ENCODE measurements at places on chromosomes 7 and 10.
A peak's percentile ranks its signal among the peaks of the same experiment; 100 is the strongest.

GRCh38 chr7:127892488-127893314 lies 138.5 kb downstream of the LRRC4 start:
- no peak for DNase-seq

DNA sequence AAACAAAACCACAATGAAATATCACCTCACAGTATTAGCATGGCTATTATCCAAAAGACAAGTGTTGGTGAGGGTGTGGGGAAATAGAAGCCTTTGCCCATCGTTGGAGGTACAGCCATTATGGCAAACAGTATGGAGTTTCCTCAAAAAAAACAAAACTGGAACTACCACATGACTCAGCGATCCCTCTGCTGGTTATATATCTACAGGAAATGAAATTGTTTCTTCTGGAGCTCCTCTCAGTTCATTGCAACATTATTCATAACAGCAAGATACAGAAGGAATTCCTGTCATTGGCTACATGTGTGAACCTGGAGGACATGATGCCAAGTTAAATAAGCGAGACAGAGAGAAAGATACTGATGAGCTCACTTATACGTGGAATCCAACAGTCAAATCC lies 2.4 kb upstream of the UBE3C start:
- no peak for DNase-seq

DNA sequence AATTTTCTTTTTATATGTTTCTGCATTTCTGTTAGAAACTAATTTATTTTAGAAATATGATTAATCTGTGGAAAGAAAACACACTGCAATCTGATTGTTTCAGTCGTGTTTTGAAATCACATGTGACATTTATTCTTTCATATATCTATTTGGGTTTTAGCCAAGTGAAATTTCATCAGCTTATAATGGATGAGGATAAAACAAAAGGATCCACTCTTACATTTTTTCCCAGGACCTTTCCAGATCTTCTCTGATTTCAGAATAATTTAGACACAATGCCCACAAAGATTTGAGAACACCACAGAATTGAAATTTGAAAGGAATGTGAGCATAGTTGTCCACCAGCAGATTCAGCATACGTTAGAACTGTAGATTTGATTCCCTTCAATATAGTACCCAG lies 29.1 kb downstream of the CBLL1 start:
- no peak for DNase-seq

GRCh38 chr10:11175823-11176243 lies 158.2 kb downstream of the CELF2 start:
- no peak for DNase-seq

DNA sequence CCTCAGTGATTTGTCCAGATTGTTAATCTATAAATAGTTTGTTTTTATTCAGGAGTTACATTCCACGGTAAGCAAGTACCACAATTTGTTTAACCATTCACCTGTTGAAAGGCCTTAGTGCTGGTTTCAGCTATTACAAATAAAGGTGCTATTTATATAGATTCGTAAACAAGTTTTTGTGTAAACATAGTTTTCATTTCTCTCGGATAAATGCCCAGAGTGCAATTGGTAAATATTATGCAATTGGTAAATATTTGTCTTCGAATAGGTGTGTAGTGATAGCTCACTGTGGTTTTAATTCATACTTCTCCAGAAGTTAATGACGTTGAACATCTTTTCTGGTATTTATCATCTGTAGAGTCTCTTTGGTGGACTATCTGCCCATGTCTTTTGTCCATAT lies 76.4 kb upstream of the RSU1 start:
- DNase-seq: no peak

GRCh38 chr7:30232391-30232790 lies 52.0 kb upstream of the ZNRF2 start:
- no peak for DNase-seq

GRCh38 chr7:39816462-39817060 lies 133.5 kb upstream of the CDK13 start:
- DNase-seq: no peak

- DNase-seq: no peak
These were observed 282.8 kb upstream of the ZMIZ1 start for GRCh38 chr10:78785991-78786390.

DNA sequence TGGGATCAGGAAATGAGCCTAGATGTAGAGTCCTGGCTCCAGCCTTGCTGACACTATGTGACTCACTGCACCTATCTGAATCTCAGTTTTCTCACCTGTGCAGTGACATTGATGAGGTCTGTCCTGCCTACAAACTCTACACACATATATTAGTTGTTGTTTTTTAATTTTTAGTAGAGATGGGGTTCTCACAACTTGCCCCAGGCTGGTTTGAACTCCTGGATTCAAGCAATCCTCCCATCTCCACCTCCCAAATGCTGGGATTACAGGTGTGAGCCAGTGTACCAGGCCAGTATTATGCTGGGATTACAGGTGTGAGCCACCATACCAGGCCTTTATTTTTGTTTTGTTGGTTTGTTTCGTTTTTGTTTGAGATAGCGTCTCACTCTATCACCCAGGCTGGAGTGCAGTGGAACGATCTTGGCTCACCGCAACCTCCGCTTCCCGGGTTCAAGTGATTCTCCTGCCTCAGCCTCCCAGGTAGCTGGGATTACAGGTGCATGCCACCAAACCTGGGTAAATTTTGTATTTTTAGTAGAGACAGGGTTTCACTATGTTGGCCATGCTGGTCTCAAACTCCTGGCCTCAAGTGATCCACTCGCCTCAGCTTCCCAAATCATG lies 11.8 kb upstream of the DDIT4 start:
- no peak for DNase-seq

DNA sequence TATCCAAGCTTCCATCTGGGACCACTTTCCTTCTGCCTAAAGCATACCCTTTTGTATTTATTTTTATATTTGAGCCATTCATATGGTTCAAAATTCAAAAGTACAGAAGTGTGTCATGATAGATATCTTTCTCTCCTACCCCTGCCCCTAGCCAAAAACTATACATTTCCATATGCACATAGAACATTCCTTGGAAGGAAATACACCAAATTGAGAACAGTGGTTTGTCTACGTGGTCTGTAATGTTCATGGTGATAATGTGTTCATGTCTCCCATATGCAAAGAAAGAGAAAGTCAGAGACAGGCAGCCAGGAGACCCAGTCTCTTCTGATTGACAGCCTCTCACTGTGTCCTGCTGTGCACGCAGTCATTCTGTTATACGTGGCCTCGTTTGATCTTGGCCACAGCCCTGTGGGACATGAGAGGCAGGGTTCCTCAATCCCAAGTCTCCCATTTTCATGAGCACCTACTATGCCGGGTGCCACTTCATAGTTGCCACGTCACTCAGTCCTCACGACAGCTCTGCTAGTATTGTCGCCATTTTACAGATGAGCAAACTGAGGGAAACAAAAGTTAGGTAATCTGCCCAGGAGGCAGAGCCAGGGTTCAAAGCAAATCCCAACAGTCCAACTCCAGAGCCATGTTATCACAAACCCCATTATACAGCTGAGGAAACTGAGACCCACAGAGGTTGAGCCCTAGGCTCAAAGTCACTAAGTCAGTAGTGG lies 8.0 kb upstream of the CDH23 start:
- no peak for DNase-seq

- DNase-seq: peak; percentile 78
These were observed 83.7 kb upstream of the EFCAB10 start for GRCh38 chr7:105664816-105665525.

DNA sequence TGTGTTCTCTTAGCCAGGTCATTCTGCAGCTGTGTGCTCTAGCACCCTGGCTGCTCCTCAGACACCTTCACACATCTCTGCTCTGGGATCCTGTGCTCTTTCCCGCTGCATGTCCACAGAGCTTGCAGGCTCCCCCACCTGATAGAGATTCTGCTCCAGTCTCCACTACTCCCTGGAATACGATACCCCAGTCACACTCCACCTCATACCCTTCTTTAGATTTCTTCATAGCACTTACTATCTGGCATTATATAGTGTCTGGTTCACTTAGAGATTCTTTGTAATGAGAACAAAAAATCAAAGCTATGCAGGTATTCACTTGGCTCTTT lies 88.0 kb downstream of the CELF2 start:
- no peak for DNase-seq

GRCh38 chr7:4073750-4074149 lies 608.3 kb upstream of the FOXK1 start:
- DNase-seq: no peak

- DNase-seq: no peak
These were observed 61.5 kb upstream of the GDF10 start for GRCh38 chr10:47238331-47239095.

GRCh38 chr7:131657881-131658280 lies 101.5 kb upstream of the PODXL start:
- no peak for DNase-seq

- DNase-seq: peak; percentile 20
These were observed 509.0 kb upstream of the ZMIZ1 start for GRCh38 chr10:78559661-78560340.

GRCh38 chr10:73956476-73957359 lies 41.2 kb upstream of the VCL start:
- DNase-seq: no peak

DNA sequence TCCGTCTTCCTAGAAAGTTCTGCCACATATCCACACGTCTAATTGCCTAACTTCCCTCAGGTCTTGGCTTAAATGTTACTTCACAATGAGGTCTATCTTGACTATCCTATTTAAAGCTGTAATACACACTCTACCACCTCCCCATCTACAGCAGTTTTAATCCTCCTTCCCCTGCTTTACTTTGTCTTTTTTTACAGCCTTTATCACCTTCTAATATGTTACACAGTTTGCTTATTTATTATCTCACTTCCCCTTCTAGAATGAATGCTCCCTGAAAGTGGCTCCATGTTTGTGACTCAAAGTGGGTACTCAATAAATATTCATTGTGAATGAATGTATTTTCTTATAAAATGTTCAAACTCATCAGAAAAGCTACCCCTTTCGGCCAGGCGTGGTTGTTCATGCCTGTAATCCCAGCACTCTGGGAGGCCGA lies 13.6 kb upstream of the MICU1 start:
- no peak for DNase-seq

DNA sequence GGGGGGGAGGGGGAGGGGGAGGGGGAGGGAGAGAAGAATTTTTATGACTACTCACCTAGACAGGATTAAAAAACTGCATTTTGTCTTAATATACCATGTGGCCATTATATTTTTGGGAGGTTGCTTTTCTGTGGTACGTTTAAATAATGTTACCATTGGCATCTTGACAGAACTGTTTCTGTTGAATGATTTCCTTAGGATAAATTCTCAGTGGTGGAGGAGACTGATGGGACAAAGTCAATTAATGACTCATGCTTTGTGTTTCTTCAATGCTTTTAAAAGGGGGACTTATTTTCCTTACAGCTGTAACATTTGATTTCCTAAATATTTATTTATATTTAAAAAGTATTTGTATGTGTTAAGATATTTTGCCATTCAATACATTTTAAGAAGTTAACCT lies 13.7 kb downstream of the AGR2 start:
- no peak for DNase-seq

GRCh38 chr7:86748201-86748600 lies 104.5 kb downstream of the GRM3 start:
- no peak for DNase-seq

Measured in NCI-H1417 treated with DMSO at 0.1 percent for 48 hours (cell line).